Effector CD8-positive, alpha-beta T cell (primary cell): ENCODE measurements at places on chromosomes 1 and 21.

GRCh38 chr1:17061486-17061885 is 7.7 kb upstream of the SDHB start:
- no peak for DNase-seq

- DNase-seq, result no peak
Observed at GRCh38 chr1:158087320-158087927, 93.3 kb upstream of the CD1D start.

GRCh38 chr1:151593730-151594129 is 18.1 kb upstream of the SNX27 start:
- DNase-seq, result no peak

GRCh38 chr1:159091607-159092031 is 15.1 kb upstream of the AIM2 start:
- no peak for DNase-seq

GRCh38 chr1:211752317-211752716 is 76.9 kb upstream of the NEK2 start:
- no peak for DNase-seq
